Stimulated activated CD4-positive, alpha-beta T cell treated with anti-CD3 and anti-CD28 coated beads, Interleukin-15, amount 100 ng/mL, for 48 hours (primary cell): ENCODE measurements at places on chromosomes 12 and 14.

DNA sequence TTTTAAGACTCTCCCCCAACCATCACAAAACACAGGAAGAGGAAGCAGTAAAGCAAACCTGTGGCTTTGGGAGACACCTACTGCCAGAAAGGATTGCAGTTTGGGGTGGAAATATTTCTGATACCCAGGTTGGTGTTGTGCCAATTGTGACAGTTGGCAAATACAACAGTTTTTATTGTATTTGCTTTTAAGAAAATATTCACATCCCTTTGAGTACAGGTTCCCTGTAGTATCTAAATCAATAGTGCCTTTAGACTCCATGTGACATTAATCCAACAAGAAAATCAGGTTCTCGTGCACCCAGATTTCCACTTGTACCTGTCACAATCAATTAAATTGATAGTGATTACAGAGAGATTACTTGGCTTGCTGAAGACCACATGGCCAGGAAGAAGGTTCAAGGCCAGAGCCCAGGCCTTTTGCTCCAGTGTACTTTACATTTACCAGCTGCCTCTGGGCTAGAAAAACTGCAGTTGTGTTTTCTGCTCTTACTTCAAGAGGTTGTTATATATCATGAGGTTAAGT is 361.2 kb downstream of the ATP23 start:
- DNase-seq, result no peak

DNA sequence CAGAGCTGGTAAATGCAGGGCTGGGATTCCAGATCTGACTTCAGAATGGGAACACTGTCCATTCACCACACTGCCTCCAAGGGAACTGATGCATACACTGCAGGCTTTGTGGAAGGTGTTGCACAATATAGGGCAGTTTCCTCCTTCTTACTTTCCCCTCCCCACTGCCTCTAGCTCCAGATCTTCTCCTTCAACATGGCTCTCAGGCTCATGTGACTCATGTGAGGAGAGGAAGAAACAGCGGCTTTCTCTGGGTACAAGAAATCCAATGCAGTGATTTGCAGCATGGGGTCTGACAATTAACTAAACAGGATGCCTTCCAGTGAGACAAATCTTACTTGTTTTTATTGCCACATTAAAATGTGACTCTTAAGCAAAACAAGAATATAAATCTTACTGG is 447.6 kb upstream of the CCDC196 start:
- DNase-seq, result no peak

DNA sequence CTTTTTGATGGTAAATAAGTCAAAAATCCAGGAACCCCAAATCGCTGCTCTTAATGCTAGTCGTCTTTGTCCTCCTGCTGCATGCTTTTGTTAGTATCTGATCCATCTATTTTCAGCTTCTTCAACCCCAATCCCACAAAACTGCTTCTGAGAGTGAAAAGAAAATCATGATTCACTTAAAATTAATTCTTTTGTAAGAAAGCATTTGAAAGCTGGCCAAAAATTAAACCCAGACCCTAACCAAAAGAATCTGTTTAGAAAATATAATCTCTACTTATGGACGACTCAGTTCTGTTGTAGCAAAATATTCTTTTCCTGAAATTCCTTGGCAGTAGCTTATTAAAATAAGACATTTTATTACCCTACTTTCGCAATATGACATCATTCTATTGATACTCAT is 443.6 kb upstream of the SYT1 start:
- DNase-seq, result no peak

DNA sequence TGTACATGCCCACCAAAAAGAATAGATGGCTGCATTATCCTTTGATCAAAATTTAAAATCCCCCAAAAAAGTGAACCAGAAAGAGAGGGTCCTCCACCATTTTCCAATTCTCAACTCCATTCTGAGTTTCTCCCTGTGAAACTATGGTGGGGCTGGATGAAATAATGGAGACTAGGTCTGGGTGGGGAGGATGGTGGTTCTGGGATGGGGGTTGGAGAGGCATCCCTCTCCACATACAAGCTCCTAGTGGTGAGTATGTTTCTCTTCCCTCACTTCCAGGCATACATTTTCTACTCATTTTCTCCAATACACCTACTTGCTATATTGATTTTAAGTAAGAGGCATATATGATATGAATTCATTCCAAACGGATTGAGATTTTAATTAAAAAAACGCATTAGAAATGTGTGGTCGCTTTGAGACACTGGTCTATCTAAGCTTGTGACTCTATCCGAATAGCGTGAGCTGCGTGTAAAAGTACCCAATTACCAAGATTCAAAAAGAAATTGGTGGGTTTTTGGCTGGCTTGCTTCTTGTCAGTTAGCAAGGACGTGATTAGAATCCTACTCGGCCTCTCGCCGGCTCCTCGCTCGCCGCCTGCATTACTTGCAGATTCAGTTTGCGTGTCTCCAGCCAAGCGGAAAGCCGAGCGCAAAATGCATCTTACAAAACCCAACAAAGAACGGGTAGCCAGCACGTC is 3.4 kb downstream of the ASCL1 start:
- no peak for DNase-seq

- no peak for DNase-seq
Observed at GRCh38 chr14:73264885-73265720, 27.8 kb downstream of the PAPLN start.

GRCh38 chr12:64893961-64894360 is 69.5 kb downstream of the TBC1D30 start:
- DNase-seq, result no peak

- no peak for DNase-seq
Observed at GRCh38 chr14:101514136-101514535, 47.2 kb upstream of the DIO3 start.

GRCh38 chr12:3938042-3938544 is 64.9 kb upstream of the PARP11 start:
- no peak for DNase-seq

GRCh38 chr14:76863724-76864407 is 37.7 kb downstream of the LRRC74A start:
- DNase-seq, result no peak

GRCh38 chr14:76490735-76491134 is 114.8 kb downstream of the ESRRB start:
- DNase-seq, result no peak

DNA sequence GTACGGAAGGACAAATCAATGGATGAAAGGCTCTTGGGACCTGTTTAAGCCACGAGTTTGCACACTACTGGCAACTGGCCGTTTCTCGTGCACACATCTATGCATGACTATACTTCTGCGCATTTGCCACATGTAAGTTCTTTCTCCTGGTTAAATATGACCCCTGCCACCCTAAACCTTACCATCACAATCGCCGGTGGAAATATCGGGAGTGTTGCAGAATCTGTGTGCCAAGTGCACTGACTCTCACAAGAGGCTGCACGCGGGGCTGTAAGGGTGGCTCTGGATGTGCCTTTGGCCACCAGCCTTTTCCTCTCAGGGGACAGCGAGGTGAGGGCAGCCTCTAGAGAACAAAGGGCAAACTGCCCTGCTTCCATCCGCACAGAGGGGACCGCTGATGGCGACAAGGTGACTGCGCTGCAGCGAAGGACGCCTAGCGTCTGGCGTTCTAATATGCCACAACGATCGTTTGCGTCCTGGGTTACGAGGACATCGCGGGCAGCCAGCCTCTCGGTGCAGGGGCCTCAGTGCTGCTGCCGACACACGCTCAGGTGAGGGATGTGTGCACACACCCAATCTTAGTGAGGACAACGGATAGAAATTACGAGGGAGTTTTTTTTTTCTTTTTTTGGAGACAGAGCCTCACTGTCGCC is 232.2 kb downstream of the PCNX1 start:
- no peak for DNase-seq

DNA sequence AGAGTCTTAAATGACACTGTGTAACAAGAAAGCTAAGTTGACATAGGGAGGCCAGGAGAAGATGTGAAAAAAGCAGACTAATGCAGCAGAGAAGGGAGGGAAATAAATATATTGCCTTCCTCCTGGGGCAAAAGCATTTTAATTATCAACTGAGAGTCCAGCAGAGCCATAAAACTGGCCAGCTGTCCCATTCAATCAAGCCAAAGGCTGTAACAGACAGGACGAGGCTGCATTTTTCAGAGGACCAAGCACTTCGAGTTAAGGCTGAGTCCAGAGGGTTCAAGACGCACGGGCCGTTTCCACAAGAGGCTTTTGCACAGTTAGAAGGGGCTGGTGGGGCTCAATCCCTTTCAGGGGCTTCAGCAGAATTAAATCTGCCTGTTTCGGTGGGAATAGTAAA is 20.4 kb downstream of the MAP3K9 start:
- DNase-seq, result no peak

DNA sequence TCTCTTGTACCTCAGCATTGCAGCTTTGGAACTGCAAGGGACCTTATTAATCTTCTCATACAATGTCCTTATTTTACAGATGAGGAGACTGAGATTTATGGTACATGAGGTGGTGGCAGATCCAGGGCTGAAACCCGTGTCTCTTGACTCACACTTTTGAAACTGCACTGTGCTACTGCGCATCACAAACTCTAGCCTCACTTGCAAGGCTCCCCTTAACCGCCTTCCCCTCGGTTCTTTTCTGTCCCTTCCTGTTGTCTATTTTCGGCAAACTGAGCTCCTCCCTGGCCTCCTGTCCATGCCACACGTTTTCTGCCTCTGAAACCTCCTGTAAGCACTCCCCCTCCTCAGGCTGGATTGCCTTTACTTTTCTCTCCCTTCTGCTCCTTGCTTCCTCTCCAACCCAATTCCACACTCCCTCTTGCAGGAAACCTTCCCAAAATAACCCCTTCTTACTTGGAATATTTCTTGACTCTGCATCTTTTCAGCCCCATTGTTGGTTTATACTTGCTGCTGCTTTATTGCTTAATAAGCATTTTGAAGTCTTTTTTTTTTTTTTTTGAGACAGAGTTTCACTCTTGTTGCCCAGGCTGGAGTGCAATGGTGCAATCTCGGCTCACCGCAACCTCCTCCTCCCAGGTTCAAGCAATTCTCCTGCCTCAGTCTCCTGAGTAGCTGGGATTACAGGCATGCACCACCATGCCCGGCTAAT is 72.4 kb upstream of the CISTR start:
- DNase-seq, result no peak

DNA sequence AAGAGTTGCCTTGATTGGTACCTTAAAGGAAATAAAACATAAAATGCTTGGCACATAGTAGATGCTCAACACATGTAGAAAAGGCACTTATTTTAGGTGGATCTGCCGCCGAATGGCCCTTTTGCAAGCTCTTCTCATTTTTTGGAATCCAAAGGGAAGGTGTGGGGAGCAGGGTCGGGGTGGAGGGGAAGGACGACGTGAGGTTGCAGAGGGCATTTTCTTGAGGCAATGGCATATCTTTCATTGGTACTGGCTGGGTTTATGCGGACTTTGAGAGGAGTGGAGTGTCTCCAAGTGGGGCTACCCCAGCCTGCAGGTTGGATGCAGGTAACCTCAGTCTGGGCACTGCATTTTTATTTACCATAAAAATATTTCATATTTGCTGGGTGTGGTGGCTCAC is 8.1 kb downstream of the RTL1 start:
- no peak for DNase-seq

GRCh38 chr14:97539884-97540283 is 742.7 kb downstream of the VRK1 start:
- DNase-seq, result no peak

GRCh38 chr12:47121146-47121545 is 41.4 kb upstream of the AMIGO2 start:
- no peak for DNase-seq

GRCh38 chr12:15350643-15351042 is 28.3 kb downstream of the PTPRO start:
- no peak for DNase-seq

GRCh38 chr14:29814156-29815015 is 113.3 kb downstream of the PRKD1 start:
- no peak for DNase-seq

DNA sequence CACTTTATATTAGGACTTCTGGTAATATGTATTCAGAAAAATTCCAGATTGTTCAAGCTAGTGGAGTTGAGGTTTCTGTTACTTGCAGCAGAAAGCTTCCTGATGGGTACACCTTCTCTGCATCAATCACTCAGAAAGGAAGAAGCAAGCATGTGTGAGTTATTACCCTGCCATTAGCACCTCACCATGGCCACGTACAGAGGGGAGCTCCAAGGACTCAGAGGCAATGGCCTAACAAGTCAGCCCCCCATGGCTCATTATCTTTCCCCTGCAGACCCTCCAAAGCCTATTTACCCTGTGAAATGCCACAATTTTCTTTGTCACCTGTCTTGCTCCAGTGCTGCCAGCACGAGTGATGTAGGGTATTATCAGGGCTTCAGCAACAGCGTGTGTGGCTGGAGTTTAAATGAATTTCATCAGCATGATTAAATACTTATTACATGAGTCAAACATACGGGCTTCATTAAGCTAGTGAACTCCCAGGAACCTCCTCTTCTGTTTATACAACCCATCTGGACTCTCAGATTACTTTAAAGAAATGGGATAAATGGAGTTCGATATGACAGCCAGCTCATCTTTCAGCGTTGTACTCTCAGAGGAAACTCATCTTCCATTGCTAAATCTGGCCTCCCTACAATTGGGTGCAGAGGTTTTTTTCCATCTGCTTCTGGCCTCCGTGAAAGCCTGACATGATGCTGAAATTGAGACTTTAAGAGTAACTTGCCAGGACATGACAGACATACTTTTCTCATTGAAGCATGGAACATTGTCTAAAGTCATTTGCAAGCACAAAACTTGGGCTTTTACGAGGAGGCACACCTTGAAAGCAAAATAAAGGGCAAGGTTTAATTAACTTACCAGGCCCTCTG is 135.9 kb downstream of the TMEM30B start:
- DNase-seq, result no peak

- DNase-seq, result no peak
Observed at GRCh38 chr12:116529048-116529447, 30.1 kb upstream of the MAP1LC3B2 start.

- no peak for DNase-seq
Observed at GRCh38 chr12:71607494-71608330, 55.9 kb downstream of the ZFC3H1 start.

- no peak for DNase-seq
Observed at GRCh38 chr12:121325922-121326396, 26.3 kb downstream of the ANAPC5 start.

GRCh38 chr14:95759941-95760340 is 46.0 kb upstream of the TCL1A start:
- DNase-seq, result no peak

GRCh38 chr12:3101309-3102024 is 24.3 kb downstream of the TSPAN9 start:
- no peak for DNase-seq

DNA sequence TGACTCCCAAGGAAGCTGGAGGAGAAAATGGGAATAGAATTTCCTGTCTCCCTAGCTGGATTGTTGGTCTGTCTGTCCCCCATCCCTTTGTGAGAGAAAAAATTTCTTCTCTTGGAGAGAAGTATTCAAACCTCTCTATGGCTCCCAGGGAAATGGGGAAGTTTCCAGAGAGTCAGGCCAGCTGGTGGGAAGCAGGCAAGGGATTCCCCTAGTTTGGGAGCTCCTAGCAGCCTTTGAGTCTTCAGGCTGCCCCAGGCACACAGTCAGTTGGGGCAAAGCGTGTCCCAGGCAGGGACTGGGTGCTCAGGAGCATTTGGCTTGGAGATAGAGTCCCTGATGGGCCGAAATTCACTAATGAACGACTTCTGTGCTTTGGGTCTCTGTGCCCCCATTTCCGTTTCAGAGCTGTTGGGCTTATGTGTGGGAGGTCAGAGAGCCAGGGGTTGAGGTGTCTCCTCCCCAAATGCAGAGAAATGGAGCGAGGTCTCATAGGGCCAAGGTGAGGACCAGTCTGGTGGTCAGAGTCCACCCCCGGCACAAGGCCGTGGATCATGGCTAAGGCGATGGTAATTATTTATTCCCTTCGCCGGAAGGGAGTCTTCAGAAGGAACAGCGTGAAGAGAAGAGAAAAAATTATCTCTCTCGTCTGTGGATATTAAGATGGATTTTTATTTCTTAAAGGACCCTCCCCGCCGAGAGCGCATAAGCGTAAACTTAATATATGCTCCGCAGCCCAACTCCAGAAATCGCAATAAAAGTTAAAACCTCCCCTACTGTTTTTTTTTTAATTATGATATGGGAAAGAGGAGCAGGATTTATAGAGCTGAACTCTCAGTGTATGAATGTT is 6.6 kb upstream of the HOXC9 start:
- DNase-seq, result no peak
